Coronary artery (tissue), 2 donors: ENCODE measurements at places on chromosomes 13 and 19.

- no peak for DNase-seq
Observed at GRCh38 chr13:30234619-30235162, 72.7 kb downstream of the KATNAL1 start.

GRCh38 chr19:54422136-54422535, 6.9 kb downstream of the TTYH1 start:
- no peak for DNase-seq

DNA sequence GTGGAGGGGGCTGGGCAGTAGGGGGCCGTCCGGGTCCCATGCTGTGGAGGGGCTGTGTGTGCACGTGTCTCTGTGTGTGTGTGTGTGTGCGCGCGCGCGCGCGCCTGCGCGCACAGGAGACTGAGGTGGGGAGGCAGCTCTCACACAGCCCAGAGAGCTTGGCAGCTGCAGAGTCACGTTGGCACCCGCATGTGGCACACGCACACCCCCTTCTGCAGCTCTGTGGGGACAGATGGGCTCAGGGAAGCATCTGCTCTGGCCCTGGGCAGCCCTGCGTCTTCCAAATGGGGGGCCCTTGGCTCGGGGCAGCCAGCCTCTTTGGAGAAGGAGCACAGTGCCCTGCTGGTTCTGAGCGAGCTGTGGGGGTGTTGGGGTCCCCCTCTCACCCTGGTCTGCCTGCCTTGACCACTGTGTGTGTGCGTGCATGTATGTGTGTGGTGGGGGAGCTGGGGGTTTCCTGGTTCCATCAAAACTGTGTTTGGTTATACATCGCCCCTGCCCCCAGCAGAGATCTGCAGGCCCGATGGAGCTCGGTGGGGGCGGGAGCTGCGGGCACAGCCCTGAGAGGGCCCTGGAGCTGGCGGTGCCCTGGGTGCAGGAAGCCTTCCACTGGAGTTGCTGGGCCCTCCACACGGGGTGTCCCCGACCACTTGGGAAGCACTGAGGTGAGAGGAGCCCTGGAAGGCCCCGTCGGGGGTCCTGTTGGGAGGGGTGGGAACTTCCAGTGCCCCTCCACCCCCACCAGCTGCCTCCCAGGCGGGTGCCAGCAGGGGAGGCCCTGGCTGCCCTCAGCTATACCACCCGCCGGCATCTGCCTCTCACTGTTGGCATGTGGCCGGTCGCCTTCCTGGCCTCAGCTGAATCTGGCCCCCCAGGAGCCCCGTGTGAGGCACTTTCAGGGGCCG, 67.1 kb downstream of the KDM4B start:
- no peak for DNase-seq

GRCh38 chr13:19657872-19658591, 24.6 kb downstream of the MPHOSPH8 start:
- DNase-seq = no peak

GRCh38 chr13:98301721-98302120, 124.7 kb upstream of the RNF113B start:
- DNase-seq = no peak

- DNase-seq = no peak
Observed at GRCh38 chr13:50116430-50116973, 101.3 kb downstream of the KCNRG start.

DNA sequence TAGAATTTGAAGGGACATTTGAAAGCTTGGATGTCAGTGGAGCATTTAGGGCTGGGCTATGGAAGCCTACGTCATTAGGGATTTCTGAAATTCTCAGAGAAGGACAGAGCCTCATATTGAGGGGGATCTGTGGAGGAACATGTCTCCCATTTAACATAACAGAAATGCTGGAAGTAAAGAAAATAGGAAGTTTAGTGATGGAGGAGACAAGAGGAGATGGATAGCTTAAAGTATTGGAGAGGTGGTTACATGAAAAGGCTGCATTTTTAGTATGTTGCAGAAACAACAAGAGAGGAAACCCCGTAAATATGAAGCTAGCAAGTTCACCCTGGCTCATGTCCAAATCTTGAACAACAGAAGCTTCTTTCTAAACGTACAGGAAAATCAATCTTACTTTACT, 24.4 kb downstream of the LIG4 start:
- no peak for DNase-seq
